PC-3 (cell line): ENCODE measurements at places on chromosomes 5 and 9.

DNA sequence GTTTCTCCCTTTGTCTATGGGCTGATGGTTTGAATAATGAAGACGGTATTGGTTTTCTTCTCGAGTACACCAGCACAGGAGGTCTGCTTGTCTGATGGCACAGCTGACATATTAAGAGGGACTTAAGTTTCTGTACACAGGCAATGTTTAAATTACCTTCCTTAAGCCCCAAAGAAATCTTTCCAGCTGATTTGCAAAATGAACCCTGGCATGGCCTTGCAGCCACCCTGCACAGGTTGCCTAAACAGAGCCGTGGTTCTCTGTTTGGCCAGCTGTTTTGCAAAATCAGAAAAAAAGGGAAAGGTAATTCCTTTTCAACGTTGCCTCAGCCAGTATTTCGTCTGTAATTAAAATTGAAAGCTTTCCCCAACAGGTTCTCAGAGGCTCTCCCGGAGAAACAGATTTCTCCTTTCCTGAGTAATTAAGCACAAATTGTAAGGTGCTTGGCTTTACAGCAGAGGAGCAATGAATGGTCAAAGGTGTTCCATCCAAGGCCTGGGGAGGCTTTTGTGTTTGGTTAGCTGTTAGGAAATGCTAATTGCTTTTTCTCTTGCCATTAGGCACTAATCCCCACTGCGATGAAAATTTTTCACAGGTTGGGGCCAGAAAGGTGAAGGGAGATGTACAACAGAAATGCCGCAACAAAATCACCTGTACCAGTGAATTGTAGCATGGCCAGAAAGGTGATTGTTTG is 138.9 kb downstream of the RASEF start:
- no peak for DNase-seq

- DNase-seq: no peak
Measured at GRCh38 chr5:82717738-82718137, 359.5 kb downstream of the TMEM167A start.

GRCh38 chr5:94777056-94777880 is 158.8 kb downstream of the SLF1 start:
- no peak for DNase-seq

DNA sequence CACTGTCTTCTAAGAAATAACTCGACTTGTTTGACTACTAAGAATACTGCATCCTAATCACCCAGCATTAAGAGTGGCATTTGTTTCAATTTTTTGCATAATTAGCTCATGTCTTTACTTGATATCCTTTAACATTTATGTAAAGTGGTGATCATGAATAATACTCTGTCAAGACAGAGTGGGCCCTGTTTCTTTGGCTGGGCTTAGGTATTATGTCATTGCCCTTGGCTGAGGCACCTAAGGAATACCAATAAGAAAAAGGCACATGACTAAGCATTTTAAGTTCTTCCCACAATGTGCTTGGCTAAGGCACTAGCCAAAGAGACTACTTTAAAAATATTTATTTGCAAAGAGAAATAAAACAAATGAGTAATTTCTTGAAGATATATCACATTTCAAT is 308.1 kb downstream of the CTNND2 start:
- DNase-seq: peak; percentile 14

GRCh38 chr5:142640316-142641005 is 45.4 kb downstream of the FGF1 start:
- no peak for DNase-seq

DNA sequence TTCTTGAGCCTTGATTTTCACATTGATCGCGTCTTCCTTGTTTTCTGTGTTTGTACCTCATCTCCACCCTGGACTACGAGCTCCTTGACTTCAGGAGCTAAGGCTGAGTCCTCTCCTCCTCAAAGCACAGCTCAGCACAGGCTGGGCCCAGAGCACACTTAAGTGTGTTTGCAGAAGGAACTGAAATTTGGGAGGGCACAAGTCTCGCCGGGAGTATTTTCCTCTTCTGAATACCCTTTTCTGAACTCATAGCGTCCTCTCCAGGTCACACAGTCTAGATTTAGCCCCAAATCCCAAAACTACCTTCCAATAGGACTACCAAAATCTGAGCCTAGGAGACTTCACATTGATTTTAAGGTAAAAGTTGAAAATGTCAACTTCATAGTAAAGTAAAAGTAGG is 41.6 kb downstream of the TSTD2 start:
- DNase-seq: no peak

GRCh38 chr5:66701244-66701643 is 105.1 kb downstream of the MAST4 start:
- DNase-seq: no peak

DNA sequence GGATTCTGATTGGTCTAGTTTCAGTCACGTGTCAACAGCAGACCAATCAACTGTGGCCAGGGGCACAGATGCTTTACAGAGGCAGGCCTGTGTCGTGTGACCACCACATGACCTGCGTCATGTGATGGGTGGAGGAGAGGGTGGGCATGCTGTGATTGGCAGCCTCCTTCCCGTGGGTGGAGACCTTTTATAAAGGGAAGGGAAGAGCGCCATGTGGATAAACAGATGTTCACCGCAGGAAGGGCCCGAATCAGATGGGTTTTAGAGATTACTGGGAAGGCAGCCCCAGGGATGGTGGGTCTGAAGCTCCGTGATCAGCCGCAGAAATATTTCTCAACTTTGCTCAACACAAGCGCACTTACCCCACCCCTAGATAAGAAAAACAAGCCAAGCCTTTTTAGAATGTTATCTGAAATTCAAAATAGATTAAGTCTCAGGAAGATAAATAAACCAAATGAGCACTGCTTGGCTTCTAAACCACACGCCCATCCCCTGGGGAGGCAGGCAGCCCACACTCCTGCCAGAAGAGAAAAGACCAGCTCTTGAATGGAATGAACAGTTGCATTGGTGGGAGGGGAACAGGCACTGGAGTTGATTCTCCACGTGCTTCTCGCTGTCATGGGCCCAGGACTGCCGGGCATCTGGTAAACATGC is 43.6 kb downstream of the ROPN1L start:
- DNase-seq: no peak

- peak; percentile 87 for DNase-seq
Measured at GRCh38 chr5:132293992-132294727, at the start of gene SLC22A4. TSS of gene SLC22A4 (plus strand) at chr5:132294394. CDS start at chr5:132294617, 223 bp downstream.

GRCh38 chr9:26308328-26308727 is 584.3 kb downstream of the CAAP1 start:
- no peak for DNase-seq

DNA sequence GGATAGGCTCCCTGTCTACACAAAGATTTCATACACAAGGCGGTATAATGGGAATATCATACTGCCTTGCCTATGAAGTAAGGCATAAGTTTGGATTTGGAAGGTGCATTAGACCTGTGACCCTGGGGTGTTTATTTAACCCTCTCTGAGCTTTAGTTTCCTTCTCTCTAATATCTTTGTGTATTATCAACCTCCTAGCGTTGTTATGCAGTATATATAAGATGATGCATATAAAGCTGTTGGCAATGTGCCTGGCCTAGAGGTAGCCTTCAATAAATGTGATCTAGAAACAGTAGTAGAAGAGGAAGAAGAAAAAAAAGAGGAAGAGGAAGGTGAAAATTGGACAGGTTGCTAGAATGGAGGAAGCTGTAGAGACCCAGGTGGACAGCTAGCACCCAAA is 311.6 kb upstream of the CLINT1 start:
- DNase-seq: no peak

DNA sequence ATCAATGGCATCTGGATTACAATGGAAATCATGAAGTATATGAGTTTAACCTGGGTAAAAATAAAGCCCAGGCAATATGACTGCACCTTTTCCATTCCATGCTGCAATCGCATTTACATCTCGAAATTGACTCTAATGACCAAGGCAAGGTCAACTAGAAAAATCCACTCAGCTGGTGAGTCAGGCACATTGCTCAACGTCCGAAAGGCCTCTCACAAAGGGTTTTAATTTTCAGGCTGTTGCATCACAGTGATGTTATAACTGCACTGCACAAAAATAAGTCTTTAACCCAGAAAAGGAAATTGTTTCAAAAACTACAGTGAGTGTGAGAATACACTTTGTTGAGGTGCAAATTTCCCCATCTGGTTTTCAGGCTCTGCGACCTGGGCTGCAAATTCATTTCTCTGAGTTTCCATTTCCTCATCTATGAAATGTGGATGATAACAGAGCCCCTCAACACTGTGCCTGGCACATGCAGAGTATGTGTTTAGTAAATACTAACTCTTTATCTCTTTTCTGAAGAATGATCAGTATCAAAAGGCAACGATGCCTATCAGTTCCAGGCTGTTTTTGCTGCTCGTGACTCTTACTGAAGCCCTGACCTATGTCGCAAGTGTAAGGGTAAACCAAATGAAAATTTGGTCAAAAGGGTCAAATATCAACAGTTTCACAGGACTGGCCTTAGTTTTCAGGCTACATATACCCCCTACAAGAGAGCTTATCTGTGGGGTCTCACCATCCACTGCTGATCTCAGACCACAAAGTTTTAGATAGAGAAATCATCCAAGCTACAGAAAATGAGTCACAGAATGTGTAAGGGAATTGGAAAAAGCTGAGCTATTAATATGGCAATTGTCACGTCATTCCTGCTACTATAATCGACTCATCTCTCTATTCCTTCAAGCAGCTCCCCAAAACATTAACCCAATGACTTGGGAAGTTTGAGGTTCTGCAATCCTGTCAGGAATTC is 4.1 kb downstream of the NFIL3 start:
- DNase-seq: peak; percentile 82

DNA sequence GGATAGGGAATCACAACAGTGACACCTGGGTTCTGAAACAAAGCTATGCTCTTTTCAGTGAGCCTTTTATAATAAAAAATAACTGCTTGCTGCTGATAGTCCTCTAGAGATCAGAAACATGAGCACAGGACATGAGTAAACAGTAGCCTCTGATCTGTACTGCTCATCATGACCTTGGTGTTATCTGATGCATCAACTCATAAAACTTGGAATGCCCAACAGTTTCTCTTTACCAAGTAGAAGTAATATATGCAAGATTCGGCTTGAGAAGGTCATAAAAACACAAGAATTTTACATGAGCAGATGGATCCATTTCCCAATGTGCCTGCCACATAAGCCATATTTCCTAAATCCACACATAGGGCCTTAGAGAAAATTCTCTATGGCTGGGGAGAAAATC is 318.3 kb upstream of the GRAMD2B start:
- DNase-seq: no peak

GRCh38 chr9:28801144-28801799 is 1228.0 kb upstream of the C9orf72 start:
- peak; percentile 70 for DNase-seq

GRCh38 chr9:133971981-133972941 is 19.9 kb downstream of the VAV2 start:
- DNase-seq: peak; percentile 58

DNA sequence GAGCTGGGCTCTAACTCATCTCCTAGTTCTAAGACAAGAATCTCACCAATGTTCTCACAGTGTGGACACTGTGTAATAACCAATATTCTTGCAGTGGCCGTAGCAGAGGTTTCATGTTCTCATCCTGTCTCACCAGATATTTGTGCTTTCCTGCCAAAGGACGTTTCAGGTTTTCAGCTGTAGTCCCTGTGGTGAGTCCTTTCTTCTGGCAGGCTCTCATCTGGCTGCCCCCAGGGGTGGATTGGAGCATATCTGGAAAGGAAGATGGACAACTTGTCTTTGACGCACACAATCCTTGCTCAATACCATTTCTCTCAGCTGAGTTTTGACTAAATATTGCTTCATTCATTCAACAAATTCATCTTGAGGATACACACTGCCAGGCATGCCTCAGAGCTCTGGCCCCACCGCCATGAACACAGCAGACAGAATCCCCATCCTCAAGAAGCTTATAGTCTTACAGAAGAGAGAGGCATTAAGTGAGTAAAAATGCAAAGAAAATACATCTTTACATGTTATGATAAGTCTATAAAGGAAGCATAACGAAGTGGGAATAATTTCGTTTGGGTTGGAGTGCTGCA is 33.8 kb upstream of the NEURL1B start:
- DNase-seq: no peak

GRCh38 chr9:29556317-29556716 is 1983.0 kb upstream of the C9orf72 start:
- DNase-seq: peak; percentile 91

- DNase-seq: no peak
Measured at GRCh38 chr5:178383919-178384815, 151.6 kb upstream of the PHYKPL start.

DNA sequence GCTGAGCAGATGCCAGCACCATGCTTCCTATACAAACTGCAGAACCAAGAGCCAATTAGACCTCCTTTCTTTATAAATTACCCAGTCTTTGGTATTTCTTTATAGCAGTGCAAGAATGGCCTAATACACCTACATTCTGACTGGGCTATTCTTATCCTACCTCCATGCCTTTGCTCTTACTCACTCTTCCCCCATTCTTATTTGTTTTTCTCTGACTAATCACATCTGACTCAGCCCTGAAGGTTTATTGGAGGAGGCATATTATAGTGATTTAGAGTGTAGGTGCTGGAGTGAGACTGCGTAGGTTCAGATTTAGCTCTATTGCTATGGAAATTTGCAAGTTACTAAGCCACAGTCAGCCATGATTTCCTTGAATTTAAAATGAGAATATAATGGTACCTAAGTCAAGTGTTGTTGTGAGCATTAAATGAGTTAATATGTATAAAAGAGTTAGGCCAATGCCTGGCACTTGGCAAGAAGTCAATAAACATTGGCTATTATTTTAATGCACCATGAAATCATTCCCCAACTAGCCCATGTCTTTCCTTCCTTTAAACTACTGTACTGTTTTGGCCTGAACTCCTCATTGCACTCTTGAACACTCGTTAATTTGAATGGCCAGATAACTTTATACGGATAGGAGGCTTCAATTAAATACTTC is 531.2 kb upstream of the ZNF608 start:
- DNase-seq: peak; percentile 93

- DNase-seq: no peak
Measured at GRCh38 chr5:93130624-93131490, 450.2 kb downstream of the NR2F1-AS1 start.

DNA sequence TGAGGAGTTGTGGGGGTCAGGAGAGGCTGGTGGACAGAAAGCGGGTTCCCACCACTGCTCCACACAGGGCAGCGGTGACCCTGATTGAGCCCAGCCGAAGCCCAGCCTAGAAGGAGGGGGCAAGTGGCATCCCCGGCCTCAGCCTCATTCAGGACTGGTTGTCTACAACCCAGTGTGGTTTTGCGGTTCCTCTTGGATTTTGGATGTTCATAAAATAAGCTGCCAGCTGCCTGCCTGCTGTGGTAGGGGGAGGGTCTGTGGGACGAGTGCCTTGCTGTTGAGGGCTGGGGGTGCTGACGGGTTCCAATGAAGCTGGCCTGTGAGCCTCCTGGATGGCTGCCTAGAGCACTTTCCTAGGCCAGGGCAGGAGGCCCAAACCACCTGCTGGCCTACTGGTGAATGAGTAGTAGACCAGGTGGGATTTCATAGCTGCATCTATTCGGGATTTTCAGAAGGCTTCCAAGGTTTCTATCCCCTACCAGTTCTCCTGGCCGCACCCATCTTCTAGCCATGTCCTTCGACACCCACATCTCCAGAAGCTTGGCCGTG is 102.4 kb downstream of the NDFIP1 start:
- no peak for DNase-seq
